ENCODE measurements at places on chromosomes 3 and 15. TPM values are rescaled to one million over a fixed set of nuclear protein-coding genes. Genes with fewer than 3 reads are reported as not detected.

DNA sequence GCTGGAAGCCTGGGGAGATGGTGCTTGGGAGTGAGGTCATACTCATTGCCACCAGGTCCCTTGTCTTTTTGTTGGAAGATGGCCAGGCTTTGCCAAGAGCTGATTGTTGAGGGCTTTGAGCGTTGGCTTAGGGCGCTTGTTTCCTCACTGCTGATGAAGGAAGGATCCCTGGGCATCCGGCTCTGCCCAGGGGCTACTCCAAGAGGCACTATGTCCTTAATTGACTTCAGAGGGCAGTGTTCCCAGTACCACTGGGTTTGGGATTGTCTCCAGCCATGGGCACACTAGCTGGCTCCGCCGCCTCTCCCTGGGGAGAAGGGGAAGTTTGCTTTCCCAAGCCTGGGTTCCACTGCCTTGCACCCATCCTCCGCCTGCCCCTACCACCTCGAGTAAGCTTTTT, 57.2 kb upstream of the RGMA start:
- H3K27ac ChIP-seq = no peak overlapping the region
- no peaks in the 10 kb centered on the region for H3K4me1 ChIP-seq
- no peaks in the 10 kb centered on the region for H3K36me3 ChIP-seq
- no peak overlapping the region for H3K4me3 ChIP-seq
- H3K27me3 ChIP-seq = no peaks in the 10 kb centered on the region
- no peak for DNase-seq

DNA sequence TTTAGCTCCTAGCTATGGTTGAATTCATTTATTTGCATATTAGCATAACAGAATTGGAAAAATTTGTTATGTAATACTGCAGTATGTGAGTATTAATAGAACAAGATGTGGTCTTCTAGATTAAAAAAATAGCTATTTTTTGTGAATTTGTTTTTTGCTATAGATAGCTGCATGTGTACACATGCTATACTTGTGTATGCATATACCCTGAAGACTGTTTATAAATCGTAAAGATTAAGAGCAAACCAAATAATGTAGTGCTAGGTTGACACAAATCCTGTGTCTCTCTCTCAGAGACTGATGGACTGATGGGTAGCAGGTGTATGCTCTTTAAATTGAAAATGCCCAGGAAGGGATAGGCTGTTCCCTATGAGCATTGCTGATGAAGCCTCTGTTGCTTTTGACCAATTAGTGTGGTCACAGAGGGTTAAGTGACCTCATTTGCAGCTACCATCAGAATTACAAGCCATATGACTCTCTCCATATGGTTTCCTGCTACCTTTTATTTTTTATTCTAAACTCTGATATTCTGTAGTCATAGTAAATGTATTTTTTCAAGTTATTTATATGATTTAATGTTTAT, 9.0 kb downstream of the PLCL2 start:
- no peaks in the 10 kb centered on the region for H3K36me3 ChIP-seq
- DNase-seq = no peak
- no peak overlapping the region for H3K4me3 ChIP-seq
- no peaks in the 10 kb centered on the region for H3K27me3 ChIP-seq
- H3K4me1 ChIP-seq = no peaks in the 10 kb centered on the region

GRCh38 chr15:76636059-76636458, 269.1 kb downstream of the SCAPER start:
- peaks cover 21% of the 10 kb centered on the region for H3K36me3 ChIP-seq
- no peak overlapping the region for H3K27ac ChIP-seq
- H3K4me3 ChIP-seq = no peak overlapping the region
- no peaks in the 10 kb centered on the region for H3K4me1 ChIP-seq
- no peak for DNase-seq
- no peaks in the 10 kb centered on the region for H3K27me3 ChIP-seq

- no peak overlapping the region for H3K27ac ChIP-seq
- H3K4me3 ChIP-seq = no peak overlapping the region
- DNase-seq = no peak
- no peaks in the 10 kb centered on the region for H3K4me1 ChIP-seq
These were observed 50.7 kb downstream of the LINGO1 start for GRCh38 chr15:77581896-77582569.

Gene TGM5
- not detected for total RNA-seq

DNA sequence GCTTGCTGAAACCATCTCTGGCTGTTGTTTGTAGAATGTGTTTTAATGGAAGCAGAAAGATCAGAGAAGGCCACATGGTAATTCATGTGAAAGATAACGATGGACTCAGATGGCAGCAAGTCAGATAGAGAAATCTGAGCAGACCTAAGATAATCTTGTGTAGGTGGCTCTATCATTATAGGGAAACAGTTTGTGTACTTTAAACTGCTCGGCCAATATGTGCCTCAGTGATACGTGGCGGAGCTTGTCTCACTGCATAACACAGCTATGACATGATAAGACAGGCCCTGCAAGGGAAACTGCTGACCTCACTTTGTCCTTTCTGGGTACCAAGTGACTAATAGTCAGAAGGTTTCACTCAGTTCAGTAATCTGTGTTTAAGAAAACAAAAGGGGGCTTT, 51.0 kb downstream of the MME start:
- no peak overlapping the region for H3K4me3 ChIP-seq
- H3K36me3 ChIP-seq = no peaks in the 10 kb centered on the region
- no peaks in the 10 kb centered on the region for H3K27me3 ChIP-seq
- no peak overlapping the region for H3K27ac ChIP-seq
- DNase-seq = no peak

DNA sequence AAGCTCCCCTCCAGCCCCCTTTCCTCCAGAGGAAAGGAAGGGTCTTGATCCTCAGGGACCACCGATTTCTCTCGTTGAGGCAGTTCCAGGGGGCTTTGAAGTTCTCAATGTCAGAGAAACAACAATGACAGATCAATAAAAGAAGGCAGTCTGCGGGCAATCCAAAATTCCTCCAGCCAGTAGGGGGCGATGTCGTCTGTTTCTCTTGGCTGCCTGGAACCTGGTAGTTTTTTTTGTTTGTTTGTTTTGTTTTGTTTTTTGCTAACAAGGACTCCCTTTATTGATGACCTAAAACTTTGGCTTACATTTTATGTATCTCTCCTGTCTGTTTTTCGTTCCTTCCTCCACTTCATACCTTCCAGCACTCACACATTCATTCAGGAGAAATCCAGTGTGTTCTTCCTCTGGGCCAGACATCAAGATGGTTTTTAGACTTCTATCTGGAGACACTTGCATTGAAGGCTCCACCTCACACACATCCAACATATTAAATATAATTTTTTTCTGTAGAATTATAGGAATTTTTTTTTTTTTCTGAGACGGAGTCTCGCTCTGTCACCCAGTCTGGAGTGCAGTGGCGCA, 276.6 kb downstream of the RPLP1 start:
- peak; percentile 49 for DNase-seq
- no peak overlapping the region for H3K27ac ChIP-seq
- no peaks in the 10 kb centered on the region for H3K4me1 ChIP-seq
- H3K36me3 ChIP-seq = no peaks in the 10 kb centered on the region

Gene CFAP91
- 23.7 TPM for total RNA-seq

DNA sequence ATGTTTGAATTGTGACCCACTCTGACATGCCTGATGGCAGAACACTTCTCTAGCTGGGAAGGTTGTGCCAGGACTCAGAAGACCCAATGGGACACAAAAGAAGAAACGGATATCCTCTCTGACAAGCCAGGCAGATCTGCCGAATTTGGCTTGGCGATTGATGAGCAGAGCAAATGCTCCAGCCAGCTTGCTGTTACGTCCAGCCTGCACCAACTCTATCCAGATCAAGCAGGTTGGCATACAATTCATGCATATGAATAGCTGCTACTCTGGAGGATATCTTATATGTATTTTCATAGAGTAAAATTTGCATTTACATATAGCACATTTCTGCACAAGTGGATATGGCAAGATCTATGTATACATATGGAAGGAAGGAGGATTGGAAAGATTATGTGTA, 102.8 kb downstream of the PEX5L start:
- DNase-seq = no peak
- no peak overlapping the region for H3K4me3 ChIP-seq
- no peaks in the 10 kb centered on the region for H3K27me3 ChIP-seq

DNA sequence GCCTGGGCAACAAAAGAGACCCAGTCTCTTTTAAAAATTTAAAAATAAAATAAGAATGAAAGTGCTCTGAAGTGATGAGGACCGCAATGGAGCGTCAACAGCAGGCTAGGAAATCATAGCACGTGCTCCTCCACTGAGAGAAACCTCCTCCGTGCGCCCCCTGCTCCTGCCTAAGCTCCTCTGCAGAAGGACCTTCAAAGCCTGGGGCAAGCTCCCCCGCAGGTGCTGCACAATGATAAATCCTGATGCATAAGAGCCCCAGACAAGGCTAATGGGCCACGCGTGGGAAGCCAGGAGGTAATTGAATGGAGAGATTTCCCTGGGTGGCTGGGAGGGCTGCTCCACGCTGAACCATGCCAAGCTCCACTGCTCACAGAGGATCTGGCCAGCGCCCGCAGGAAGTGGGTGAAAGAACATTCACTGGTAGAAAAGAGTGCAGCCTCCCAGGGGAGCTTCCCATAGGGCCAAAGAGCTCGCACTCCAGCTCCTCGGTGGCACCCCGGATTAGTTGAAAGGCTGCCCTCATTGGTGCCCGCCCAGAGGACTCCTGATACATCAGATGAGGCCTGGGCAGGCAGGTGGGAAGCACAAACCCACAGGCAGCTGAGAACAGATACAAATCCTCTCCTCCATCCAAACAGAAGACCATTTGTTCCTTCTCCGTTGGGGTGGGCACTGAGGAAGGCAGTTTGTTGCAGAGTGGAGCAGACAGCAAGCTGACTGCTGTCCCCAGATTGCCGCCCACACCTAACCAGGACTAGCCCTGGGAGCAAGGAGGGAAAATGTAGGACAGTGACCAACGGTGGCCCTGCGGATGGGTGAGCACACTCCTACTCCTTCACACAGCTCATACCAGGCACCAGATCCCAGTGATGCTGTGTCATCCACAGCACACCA, 52.5 kb downstream of the CPN2 start:
- no peak overlapping the region for H3K4me3 ChIP-seq
- H3K27ac ChIP-seq = no peak overlapping the region
- no peaks in the 10 kb centered on the region for H3K36me3 ChIP-seq
- no peaks in the 10 kb centered on the region for H3K27me3 ChIP-seq
- H3K4me1 ChIP-seq = peaks cover 30% of the 10 kb centered on the region

DNA sequence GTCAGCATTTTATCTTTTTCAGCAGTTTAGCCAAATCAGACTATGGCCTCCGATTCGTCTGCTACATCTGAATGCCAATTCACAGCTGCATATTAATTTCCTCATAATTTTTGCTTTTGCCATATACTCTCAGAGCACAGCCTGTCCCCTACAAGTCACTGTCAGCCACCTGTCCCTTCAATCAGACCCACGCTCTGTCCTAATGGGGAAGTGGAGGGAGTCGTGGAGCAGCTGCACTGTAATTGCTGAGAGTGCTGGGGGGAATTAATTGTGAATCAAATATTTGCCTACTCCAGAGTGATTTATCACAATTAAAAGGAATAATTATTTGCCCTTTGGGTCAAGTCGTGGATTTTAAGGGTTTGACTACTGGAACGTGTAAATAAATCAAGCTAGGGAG, 75.5 kb downstream of the EBLN2 start:
- no peak overlapping the region for H3K4me3 ChIP-seq
- no peak overlapping the region for H3K27ac ChIP-seq
- H3K4me1 ChIP-seq = no peaks in the 10 kb centered on the region
- H3K27me3 ChIP-seq = no peaks in the 10 kb centered on the region
- no peak for DNase-seq

DNA sequence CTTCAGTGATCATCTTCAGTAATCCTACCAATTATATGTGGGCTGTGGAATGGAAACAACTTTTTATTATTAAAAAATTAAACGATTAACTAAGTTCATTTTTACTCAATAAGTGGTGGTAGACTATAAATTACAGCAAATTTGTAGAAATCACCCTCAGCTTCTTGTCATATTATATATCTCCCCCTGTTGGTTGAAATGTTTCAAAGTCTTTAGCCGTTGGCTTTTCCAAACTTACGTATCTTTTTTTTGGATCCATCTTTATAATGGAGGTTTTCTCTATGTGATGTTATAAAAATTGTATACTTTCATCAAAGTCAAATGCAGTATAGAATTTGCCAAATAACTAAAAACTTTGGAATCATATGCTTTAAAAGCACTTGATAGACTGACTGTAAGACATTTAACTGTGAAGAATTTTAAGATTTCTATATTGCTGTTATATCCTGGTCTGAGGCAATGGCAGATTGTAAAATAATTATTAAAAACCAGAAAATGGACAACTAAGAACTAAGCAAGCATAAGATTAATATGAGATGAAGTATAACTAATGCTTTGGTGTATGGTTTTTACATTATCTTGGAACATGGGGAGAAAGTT, 44.7 kb downstream of the ATP11B start:
- H3K4me3 ChIP-seq = no peak overlapping the region
- no peaks in the 10 kb centered on the region for H3K4me1 ChIP-seq
- no peak overlapping the region for H3K27ac ChIP-seq
- H3K27me3 ChIP-seq = no peaks in the 10 kb centered on the region
- peaks cover 62% of the 10 kb centered on the region for H3K36me3 ChIP-seq

DNA sequence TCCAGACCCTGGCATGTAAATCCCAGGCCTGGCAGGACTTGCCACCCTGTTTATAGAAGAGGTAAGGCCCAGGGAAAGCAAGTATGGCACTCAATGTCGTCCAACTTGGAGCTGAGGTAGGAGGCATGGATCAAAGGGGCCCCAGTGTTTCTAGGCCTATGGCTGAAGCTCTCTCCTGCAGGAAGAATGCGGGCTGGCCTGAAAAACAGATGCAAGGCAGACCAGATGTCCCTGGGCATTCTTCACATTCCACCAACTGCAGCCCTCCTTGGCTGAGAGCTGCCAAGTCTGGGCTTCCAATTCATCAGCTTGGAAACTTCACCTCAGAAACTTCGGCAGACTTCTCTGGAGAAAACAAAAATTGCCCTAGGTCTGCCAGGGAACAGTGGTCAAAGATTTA, 22.2 kb downstream of the MESD start:
- no peak overlapping the region for H3K27ac ChIP-seq
- H3K36me3 ChIP-seq = peaks cover 46% of the 10 kb centered on the region
- no peaks in the 10 kb centered on the region for H3K4me1 ChIP-seq
- no peak overlapping the region for H3K4me3 ChIP-seq

Gene PARP15
- total RNA-seq = 1.2 TPM

Gene ANKUB1
- total RNA-seq = 1.4 TPM

GRCh38 chr3:115704661-115705338, 81.5 kb downstream of the GAP43 start:
- no peaks in the 10 kb centered on the region for H3K4me1 ChIP-seq
- no peak overlapping the region for H3K27ac ChIP-seq
- H3K4me3 ChIP-seq = no peak overlapping the region

Gene ADAMTS9
- 99.9 TPM for total RNA-seq

Gene SELENOS
- total RNA-seq = 80.0 TPM

Gene GPR176
- 13.5 TPM for total RNA-seq
